Suprapubic skin (tissue), 4 donors: ENCODE measurements at places on chromosomes 5 and 9.

DNA sequence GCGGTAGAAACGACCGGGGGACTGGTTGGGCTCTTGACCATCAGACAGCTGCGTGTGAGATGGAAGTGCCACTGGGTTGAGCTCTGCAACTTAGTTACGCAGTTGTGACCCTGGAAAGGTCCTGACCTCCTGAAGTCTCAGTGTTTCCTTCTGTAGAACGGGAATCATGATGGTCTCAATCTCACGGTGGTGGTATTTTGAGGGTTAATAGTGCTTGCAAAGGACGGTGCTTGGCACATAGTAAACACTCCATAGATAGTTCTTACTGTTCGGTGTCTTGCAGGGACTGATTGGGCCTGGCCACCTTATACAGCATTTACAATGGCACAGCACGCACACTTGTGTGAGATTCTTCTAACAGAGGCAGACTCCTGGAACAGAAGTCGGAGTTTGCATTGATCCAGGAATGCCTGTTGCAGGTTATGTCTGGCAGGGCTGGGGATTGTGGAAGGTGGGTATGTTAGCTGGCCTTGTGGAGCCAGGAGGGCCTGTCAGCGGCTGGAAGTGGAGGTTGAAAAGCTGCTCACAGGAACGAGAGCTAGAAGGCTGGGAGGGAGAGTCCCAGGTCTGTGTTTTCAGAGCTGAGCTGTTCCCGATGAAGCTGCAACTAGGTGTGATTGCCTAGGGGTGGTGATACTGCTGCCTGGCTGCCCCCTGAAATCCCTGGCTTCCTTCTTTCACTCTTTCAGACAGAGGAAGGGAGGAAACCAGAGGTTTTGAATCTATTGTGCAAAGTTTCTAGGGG lies 962 bp upstream of the TXN start:
- DNase-seq = no peak

DNA sequence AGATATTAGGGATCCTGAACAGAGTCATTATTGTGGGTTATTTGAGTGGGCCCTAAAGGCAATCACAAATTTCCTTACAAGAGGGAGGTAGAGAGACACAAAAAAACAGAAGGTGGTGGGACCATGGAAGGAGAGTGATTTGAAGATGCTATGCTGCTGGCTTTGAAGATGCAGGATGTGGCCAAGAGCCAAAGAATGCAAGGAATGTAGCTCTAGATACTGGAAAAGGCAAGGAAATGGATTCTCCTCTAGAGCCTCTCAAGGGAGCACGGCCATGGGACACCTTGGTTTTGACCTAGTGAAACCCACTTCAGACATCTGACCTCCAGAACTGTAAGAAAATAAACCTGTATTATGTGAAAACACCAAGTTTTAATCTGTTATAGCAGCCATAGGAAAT lies 53.8 kb downstream of the TTC39B start:
- DNase-seq = no peak

DNA sequence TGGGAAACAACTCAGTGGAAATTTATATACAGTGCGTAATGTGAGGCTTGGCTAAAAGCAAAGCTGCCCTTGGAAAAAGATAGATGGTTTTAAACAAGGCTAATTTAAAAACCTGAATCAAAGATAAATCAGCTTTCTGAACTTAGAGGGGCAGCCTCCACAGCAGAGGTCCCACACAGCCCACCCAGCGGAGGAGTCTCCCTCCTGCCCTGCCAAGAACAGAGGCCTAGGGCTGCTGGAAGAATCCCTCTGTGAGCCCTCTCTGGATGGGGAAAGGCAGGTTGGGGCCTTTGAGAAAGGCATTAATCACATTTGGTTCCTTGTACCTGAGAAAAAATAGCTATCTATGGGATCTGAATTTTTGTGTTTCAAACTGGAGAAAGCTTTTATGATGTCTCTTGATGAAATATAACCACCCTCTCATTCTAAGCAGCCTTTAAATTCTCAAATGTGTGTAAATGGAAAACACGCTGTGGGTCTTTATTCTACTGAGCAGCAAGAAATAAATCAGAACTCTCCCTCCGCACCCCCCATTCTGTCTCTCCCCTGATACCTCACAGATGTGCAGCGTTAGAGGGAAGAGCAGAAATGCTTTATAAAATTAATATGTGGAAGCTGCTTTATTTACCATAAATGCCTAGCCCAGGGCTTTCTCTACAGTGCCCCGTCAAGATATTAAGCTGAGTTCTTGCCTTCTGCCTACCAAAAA lies 329.2 kb downstream of the EFNA5 start:
- no peak for DNase-seq

- no peak for DNase-seq
Measured at GRCh38 chr5:58499941-58500340, 8.7 kb downstream of the GAPT start.

GRCh38 chr9:88949961-88950340 lies 41.3 kb upstream of the S1PR3 start:
- DNase-seq = no peak

- DNase-seq = no peak
Measured at GRCh38 chr5:72020161-72020983, 86.9 kb upstream of the MAP1B start.

DNA sequence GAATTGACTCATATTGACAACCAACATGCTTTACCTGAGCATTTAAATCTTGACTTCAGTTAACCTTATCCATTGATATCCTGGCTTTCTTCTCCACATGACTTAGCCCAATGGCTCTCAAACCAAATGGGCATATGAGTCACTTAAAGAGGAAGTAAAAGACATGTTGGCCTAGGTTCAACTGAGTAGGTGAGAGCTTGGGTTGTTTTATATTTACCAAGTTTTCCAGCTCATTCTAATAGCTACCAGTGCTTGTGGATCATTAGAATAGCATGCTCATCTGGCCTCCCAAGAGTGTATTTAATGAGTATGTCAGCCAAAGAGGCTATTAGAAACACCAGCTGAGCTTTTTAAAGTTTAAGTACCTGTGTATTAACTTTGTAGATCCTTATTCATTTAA lies 1049.0 kb downstream of the PTPRD start:
- no peak for DNase-seq

DNA sequence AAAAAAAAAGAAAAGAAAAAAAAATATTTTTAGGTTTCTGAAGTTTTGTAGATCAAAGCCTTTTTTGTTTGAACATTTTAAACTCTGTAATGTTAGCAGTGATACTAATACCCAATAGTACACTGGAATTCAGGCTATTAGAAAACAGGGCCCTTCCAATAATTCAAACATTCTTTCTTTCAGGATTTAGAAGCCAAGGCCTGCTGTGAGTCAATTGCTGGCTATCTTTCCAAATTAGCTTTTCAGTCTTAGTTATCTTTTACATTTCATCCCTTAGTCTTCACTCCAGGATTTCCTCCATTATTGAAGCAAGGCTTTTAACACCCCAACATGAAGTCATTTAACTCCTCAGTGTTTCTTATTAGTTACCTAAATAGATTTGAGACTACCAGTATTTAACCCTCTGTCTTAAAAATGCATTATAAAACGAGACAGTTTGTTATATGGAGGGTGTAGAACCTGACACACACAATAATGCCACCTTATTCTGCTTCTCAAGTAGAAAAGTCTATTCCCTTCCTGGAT lies 951.9 kb upstream of the DMAC1 start:
- no peak for DNase-seq

DNA sequence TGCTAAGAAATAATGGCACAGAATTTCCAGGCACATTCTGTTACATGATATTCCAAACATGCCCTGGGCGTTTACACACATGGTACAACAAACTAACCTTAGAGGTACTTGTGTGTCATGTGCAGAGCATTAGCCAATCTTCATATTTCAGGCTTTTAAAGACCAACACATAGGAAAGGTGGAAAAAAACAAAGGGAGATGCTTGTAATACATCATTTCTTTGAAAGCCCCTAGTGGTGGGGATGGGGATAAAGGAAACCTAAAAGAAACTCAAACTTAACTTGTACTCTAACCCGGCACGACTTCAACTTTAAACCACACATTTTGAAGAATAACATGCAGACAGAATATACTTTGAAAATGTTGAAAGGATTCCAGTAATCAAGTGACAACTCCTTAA lies 133.6 kb downstream of the PTPRD start:
- DNase-seq = no peak

GRCh38 chr5:132422720-132423437 lies 53.4 kb downstream of the SLC22A5 start:
- DNase-seq = no peak

- DNase-seq = peak; percentile 97
Measured at GRCh38 chr5:181246276-181247049, 2.8 kb upstream of the RACK1 start.

DNA sequence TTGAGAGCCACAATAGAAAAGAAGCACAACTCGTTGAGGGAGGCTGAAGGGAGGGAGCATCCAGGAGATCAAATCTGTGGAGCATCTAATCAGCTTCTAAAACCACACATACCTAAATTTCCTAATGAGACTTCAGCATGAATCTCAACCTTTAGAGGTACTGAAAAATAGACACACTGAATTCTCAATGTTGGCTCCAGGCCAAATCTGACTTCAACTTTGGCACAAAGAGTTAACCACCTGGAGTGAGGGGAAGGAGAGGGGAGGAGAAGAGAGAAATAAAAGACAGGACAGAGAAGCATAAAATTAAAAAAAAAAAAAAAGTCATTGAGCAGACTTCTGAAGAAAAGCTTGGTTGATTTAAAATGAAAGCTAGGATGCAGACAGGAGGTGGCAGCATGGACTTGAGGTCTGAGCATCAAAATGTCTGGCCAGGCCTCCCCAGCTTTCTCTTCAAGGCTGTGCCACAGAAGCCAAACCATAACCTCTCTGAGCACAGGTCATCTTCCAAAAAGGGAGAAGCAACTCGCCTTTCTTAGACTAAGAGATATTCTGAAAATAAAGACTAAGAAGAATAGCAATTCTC lies 205.6 kb downstream of the DENND1A start:
- DNase-seq = no peak

GRCh38 chr5:91092859-91093783 lies 290.0 kb downstream of the ARRDC3 start:
- no peak for DNase-seq

DNA sequence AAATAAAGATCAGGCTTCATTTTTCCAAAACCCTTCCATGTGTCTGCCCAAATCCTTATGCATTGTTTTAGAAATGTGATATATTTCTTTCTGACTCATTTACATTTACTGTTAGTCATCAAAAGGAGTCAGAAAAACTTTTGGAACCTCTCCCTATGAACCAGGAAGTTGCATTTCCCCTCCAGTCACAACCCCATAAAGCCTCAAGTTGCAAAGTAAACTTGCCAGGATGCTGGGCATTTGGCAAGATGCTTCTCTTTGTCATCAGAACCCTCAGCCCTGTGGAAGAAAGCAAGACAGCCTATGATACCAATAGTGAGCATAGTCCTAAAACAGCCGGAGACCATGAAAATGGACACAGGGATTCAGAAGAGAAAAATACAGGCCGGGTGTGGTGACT lies 84.2 kb downstream of the MUSK start:
- DNase-seq = no peak

- no peak for DNase-seq
Measured at GRCh38 chr5:176955895-176956294, 50.7 kb downstream of the UIMC1 start.

- DNase-seq = no peak
Measured at GRCh38 chr5:168781941-168782571, 202.9 kb upstream of the PANK3 start.

DNA sequence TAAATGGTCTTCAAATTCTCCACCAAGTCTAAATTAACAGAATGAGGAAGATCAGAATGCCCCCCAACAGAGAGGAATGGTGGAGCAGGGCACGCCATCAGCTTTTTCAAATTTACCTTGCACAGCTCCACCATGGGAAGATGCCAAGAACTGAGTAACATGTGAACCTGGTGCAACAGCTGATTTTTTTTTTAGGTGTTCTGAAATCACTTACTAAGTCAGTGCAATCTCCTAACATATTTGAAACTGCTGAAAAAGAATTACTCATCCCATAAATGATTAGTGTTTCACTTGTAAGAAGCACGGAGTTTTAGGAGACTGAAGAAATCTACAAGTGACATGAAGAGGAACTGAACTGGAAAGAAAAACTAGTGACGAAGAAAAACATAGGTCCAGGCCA lies 5.1 kb downstream of the TMEM245 start:
- no peak for DNase-seq

DNA sequence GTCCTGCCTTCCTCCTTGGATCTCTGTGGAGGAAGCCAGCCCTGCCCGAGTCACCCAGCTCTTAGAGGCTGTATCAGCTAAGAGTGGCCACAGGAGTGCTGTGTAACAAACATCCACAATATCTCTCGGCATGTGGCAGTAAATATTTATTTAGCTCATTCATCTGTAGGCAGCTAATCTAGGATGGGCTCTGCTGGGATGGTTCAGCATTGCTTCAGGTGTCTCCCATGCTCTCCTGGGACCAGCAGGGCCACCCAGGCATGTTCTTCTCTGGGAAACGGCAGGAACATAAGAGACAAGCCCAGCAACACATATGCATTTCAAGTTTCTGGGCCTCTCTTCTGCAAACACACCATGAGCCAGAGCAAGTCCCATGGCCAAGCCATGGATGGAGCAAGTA lies 56.1 kb downstream of the HRH2 start:
- peak; percentile 8 for DNase-seq

- DNase-seq = no peak
Measured at GRCh38 chr9:7802666-7803065, 3.1 kb upstream of the DMAC1 start.

- DNase-seq = no peak
Measured at GRCh38 chr5:159913048-159913447, 3.2 kb upstream of the ADRA1B start.

DNA sequence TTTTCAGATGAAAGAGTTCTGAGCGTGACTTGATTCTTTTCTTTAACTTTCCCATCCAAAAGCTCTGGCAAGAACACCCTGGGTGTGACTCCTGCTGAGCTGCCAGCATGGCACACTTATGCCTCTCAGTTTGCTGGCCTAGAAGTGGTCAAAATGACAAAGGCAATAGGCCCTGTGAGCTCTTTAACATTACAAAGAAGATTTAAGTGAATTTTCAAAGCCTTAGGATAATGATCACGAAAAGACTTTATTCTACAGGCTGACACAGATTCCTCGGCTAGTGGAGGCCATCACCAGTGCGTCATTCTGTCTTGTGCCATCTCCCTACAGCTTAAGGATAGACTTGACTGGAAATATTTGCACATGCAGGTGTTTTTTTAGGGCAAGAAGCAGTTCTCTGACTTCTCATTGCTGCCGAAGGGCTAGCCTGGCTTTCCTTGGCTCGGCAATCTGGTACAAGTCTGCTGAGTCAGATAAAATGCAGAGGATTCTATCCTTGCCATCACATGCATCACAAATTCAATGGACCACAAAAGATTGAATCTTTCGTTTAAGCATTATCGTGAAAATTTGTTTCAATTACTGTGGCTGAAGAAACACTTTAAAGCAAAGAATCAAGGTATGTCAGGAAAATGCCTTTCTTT lies 311.5 kb downstream of the COX7C start:
- no peak for DNase-seq
